CD4-positive, CD25-positive, alpha-beta regulatory T cell (primary cell): ENCODE measurements at places on chromosomes 4 and X.

DNA sequence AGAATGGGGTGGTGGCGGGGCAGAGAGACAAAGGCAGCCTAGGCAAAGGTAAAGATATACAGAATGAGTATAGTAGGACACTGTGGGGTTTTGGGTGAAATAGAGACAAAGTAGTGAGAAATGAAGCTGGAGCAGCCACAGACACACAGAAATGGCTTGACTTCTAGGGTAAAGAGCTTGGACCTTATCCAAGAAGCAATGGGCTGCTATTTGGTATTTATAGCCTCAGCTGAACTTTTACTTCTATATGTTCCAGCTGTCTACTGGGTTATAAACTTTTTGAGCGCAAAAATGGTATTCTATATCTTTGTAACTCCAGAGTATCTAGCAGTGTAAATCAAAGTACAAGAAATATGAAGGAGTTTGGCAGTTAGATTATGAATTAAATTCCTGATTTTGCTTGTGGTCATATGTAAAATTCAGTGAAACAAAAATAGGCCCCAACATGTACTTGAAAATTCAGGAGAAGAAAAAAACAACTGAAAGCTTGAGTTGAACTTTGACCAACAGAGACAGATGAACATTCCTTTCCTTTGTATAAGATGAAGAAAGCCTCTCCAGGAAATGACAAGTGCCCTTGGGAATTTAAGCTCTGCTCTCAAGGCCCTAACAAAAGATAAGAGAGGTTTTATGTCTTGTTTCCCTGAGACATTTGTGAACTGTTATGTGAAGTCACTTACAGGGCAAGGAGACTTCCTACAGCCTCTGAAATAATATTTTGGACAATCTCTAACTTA is 354.1 kb downstream of the CHIC1 start:
- no peak overlapping the region for H3K27ac ChIP-seq
- no peaks in the 10 kb centered on the region for H3K36me3 ChIP-seq
- no peaks in the 10 kb centered on the region for H3K27me3 ChIP-seq
- no peaks in the 10 kb centered on the region for H3K4me1 ChIP-seq
- no peak for DNase-seq

DNA sequence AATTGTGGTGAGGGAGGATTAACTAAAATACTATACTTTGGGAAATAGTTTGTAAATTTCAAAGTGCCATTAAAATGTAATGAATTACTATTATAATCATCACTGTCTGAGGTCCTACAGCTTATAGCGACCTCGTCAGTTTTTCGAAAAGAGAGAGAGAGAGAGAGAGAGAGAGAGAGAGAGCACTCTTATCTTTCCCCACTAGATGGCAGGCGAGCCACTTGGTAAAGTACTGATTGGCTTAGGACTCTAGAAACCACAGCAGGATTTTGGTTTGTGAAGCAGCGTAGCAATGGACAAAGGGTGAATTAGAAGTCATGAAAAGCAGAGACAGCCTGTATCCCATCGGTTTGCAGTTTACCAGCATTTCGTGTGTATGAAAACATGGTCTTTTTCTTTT is 52.5 kb downstream of the LINC00632 start:
- DNase-seq, result peak; percentile 50
- no peak overlapping the region for H3K4me3 ChIP-seq
- no peaks in the 10 kb centered on the region for H3K27me3 ChIP-seq
- H3K36me3 ChIP-seq, result no peaks in the 10 kb centered on the region
- no peak overlapping the region for H3K27ac ChIP-seq

DNA sequence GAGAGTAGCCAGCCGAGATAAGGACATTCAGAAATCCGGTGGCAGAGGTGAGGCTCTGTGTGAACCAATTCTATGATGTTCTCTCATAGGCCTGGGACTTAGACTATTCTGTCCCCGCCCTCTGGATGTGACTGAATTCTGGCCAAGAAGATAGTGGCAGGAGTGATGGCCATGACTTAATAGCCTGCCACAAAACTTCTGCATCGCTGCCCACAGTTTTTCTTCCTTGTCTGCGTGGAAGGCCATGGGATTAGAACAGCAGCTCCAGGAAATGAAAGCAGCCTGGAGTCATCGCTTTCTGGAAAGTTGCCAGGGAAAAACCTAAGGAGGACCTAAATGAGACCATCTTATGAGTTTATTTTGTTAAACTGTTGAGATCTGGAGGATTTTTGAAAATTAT is 134.7 kb downstream of the F11 start:
- DNase-seq, result no peak
- no peak overlapping the region for H3K27ac ChIP-seq
- no peaks in the 10 kb centered on the region for H3K27me3 ChIP-seq
- H3K4me1 ChIP-seq, result no peaks in the 10 kb centered on the region
- H3K4me3 ChIP-seq, result no peak overlapping the region
- no peaks in the 10 kb centered on the region for H3K36me3 ChIP-seq

GRCh38 chrX:97609938-97610337 is 726.2 kb downstream of the RPA4 start:
- H3K4me3 ChIP-seq, result no peak overlapping the region
- no peaks in the 10 kb centered on the region for H3K4me1 ChIP-seq
- no peaks in the 10 kb centered on the region for H3K36me3 ChIP-seq
- H3K27me3 ChIP-seq, result no peaks in the 10 kb centered on the region

DNA sequence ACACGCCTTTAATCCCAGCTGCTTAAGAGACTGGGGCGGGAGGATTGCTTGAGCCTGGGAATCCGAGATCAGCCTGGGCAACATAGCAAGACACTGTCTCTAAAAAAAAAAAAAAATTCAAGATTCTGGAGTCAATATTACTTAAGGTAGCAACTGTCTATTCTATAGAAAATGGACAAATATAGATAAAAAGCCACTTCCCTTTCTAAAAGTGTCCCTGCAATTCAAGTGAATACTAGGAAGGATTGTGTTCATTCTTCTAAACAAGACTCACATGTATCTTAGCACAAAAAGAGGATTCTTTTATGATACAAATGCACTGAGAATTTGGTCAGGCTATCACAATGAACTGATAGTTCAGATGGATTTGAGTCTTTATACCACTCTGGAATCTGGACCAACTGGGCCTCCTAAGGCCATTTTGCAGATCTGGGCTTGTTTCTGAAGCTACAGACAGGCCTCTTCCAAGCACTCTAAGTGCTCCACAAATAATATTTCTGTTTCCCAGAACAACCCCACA is 7.0 kb downstream of the PKD2 start:
- H3K4me1 ChIP-seq, result peaks cover 8% of the 10 kb centered on the region
- H3K27me3 ChIP-seq, result no peaks in the 10 kb centered on the region
- H3K27ac ChIP-seq, result no peak overlapping the region
- no peak overlapping the region for H3K4me3 ChIP-seq
- DNase-seq, result no peak
